Pulmonary artery endothelial cell (primary cell): ENCODE measurements at places on chromosomes 7 and 10. TPM values are rescaled to one million over a fixed set of nuclear protein-coding genes. Genes with fewer than 3 reads are reported as not detected.

DNA sequence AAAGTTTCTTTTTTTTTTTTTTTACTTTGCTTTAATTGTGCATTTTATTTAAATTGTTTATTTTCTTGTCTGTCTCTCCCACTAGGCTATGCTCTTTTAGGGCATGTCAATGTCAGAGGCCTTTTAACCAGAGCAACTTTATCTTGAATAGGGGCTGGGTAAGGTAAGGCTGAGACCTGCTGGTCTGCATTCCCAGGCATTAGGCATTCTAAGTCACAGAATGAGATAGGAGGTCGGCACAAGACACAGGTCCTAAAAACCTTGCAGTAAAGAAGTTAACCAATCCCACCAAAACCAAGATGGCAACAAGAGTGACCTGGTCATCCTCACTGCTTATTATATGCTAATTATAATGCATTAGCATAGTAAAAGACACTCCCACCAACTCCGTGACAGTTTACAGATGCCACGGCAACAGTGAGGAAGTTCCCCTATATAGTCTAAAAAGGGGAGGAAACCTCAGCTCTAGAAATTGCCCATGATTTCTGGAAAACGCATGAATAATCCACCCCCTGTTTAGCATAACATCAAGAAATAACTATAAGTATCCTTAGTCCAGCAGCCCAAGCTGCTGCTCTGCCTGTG is 47.0 kb upstream of the FRMD4A start:
- DNase-seq: no peak

PDE6C gene
- not detected in 2 replicates for total RNA-seq

- DNase-seq: no peak
Measured at GRCh38 chr10:116026315-116026714, 246.7 kb downstream of the GFRA1 start.

RHOBTB1 gene
- 29.1 and 38.6 TPM in 2 replicates for total RNA-seq

DNA sequence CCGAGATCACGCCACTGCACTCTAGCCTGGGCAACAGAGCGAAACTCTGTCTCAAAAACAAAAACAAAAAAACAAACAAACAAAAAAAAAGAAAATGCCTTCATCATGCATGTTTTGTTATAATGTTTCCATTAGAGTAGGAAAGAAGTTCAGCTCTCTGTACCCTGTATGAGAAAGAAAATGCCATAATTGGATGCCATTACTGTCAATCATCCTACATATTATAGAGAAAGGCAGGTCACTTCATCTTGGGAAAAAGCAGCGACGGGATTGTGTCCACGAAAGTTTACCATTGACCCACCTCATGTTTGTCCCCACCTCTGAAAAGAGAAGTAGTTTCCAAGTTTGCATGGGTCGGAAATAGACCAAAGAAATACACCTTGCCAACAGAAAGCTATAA is 33.8 kb downstream of the SEC61G start:
- DNase-seq: no peak

CYP3A4 gene
- not detected in 2 replicates for total RNA-seq

GRCh38 chr10:103784089-103784488 is 71.3 kb downstream of the SH3PXD2A start:
- no peak for DNase-seq

GRCh38 chr10:132151951-132152505 is 34.7 kb upstream of the DPYSL4 start:
- DNase-seq: no peak

GPR37 gene
- total RNA-seq: 1.7 and 8.1 TPM in 2 replicates

GRCh38 chr7:98860071-98860470 is 9.7 kb downstream of the TMEM130 start:
- DNase-seq: no peak

- no peak for DNase-seq
Measured at GRCh38 chr7:143379611-143380259, 1.4 kb upstream of the ZYX start.

THSD7A gene
- total RNA-seq: 18.8 and 30.5 TPM in 2 replicates

- DNase-seq: no peak
Measured at GRCh38 chr7:90763108-90763507, 167.0 kb downstream of the CDK14 start.

DNA sequence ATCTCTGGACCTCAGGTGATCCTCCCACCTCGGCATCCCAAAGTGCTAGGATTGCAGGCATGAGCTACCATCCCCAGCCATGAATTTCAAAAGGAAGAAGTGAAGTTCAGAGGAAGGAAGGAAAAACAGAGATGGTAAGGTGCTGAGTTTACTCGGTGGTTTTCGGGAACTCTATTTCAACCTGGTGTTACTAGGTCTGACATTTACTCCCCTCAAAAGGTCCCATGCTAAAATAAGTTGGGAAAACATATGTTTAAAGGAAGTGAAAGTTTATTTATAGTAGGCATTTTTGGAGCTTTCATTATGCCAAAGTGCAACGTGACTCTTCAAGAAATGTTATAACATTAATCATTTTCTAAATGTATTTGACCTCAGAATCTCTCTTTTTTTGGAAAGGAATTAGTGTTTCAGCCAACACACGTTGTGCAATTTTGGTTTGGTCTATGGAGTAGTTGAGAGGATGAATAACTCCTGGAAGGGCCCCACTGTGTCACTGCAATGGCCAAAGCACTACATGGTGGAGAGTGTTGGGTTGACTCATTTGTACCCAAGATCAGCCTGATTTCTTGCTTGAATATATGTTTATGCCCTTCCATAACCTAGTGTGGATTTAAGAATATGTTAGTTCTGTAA is 114.7 kb upstream of the FAM171A1 start:
- no peak for DNase-seq

DNA sequence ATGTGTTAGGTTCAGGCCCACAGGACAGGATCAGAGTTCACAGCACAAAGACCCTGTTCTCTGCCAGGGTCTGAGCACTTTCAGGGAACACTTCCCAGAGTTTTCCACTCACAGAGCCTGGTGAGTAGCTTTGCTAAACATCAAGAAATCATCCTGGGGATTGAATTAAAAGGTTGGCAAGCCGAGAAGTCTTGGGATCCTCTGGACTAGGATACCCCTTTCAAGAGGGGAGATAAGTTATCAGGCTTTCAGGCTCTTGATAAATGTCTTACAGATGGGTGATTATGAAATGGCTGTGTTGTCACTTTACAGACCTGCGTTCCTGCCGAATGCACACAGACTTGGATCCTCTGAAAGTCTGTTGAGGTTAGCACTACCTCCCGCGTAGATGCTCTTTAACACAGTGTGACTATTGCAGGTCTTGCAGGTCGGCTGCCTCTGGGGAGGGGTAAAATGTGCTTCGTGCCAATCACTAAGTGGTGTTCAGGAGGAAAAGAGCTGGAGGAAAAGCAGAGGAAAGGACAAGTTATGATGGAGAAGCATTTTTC is 473.5 kb upstream of the AKR1E2 start:
- DNase-seq: no peak

DNA sequence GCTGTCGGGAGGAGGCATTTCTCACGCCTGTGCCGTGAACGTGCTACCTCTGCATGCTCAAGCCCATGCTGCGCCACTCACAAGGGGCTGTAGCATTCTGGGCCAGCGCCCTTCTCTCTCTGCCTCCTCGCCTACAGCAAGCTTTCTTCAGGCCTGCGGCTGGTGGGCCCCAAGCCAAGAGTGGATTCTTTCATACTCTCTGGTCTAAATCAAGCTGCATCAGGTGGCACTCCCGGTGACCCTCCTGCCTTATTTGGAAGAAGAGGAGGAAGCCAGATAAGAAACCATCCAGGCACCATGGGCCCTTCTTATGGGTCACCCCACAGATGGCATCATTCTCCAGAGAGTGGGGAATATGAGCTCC is 86.7 kb upstream of the DUSP5 start:
- DNase-seq: no peak

DNA sequence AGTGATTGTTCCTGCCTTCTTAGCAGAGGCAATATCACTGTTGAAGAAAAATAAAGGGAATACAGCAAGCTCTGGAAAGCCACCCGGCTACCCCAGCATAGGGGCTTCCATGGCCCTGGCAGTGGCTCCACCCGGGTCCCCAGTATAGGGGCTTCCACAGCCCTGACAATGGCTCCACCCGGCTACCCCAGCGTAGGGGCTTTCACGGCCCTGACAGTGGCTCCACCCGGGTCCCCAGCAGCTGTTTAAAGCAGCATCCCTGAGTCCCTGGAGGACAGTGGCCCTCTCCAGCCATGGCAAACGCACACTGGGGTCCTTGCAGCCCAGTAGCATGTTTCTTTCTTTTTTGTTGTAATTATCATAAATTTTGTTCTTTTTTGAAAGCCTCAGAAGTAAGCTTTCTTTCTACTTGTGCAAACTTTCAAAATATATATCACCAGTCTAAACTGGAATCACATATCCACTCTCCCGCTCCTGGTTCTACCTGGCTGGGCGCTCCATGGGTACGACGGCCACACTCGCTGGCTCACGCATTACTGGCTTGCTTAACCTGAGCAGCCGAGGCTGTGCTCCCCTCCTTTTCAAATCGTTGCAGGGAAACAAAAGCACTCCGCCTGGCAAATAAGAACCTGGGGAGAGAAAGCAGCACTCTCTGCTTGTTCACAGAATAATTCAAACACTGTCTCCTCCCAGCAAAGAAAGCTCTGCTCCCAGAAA is 62.1 kb downstream of the TCERG1L start:
- no peak for DNase-seq

GRCh38 chr10:15570738-15571339 is 148.9 kb downstream of the ITGA8 start:
- DNase-seq: no peak

SPDYE1 gene
- total RNA-seq: not detected in 2 replicates

DNA sequence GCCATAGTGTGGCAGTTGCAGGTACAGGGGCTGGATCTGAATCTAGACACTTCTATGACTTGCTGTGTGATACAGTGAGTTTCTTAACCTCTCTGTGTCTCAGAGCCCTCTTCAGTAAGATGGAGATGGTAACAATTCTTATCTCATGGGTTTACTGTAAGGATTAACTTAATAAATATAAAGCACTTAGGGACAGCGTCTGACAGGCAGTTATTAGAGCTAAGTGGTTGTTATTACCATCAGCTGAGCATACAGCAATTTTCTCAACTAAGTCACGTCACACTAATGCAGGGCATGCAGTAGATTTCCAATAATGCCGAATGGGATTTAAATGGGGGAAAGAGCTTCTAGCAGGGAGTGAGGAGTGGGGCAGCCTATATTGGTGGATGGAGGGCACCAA is 162.6 kb downstream of the SH2D4B start:
- no peak for DNase-seq

DNA sequence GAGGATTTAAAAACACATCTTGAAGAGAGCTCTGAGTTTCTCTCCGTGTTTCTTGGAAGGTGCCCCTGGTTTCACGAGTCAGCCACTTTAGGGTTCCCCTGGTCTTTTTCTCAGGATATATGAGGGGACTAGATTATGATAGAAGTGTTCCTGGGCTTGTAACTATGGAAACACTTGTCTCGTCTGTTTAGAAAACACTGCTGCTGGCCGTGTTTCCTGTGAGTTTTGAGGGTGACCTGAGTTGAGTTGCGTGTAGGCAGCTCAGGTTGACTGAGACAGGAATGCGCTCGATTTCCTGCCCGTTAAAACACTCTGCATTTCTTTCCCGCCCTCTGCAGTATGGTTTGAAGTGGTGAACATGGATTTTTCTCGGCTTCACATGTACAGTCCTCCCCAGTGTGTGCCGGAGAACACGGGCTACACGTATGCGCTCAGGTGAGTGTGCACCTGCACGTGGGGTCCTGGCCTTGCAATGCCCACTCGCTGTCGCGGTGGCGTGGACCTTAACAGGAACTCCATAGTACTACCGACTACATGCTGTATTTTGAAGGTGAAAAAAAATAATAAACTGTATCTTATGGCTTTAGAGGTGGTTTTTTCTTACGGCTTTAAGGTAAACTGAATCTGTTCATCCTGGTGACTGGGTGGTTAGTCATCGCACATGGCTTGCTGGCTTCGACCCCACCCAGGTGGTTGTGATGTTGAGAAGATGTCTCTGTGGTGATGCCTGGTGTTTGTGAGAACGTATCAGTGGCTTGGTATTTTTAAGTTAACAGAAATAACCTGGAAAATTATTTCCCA is at the start of gene SUN1:
Gene SUN1 (plus strand): TSS at position 310 of the 801 bp plus-strand sequence. CDS start 49 bp downstream, at position 359.
- peak; percentile 80 for DNase-seq

MMP21 gene
- total RNA-seq: 0.07 TPM in 1 of 2 replicates, not detected in the other

GBX1 gene
- total RNA-seq: not detected in 2 replicates

ZNF853 gene
- 0.39 and 0.79 TPM in 2 replicates for total RNA-seq

STRIP2 gene
- total RNA-seq: 6.6 and 17.8 TPM in 2 replicates

GRCh38 chr7:117014099-117014656 is 60.9 kb downstream of the ST7 start:
- no peak for DNase-seq

GRCh38 chr10:31698181-31698830 is 230.3 kb downstream of the ARHGAP12 start:
- DNase-seq: peak; percentile 63

NCF1 gene
- not detected in 2 replicates for total RNA-seq

DNA sequence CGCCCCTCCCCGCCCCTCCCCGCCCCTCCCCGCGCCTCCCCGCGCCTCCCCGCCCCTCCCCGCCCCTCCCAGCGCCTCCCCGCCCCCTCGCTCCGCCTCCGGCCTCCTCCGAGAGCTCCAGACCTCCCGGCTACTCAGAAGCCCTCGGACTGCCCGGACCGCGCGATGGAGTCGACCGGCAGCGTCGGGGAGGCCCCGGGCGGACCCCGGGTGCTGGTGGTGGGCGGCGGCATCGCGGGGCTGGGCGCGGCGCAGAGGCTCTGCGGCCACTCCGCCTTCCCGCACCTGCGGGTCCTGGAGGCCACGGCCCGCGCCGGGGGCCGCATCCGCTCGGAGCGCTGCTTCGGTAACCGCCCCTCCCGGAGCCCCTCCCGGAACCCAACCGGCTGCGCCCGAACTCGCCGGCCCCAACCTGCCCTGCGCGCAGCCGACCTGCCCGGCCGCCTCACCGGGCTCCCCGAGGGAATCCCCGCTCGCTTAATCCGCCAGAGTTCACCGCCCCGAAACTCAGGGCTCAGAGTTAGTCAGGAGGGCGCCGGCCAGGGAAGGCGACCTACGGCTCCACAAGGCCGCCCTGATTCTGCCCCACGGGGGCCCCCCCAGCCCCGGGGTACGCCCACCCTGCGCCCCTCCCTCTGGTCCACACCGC is at the start of gene PAOX:
Gene PAOX (plus strand): TSS at position 111 of the 649 bp plus-strand sequence. CDS start 55 bp downstream, at position 166.
- no peak for DNase-seq

GRCh38 chr10:102965311-102965851 is 47.3 kb downstream of the CNNM2 start:
- no peak for DNase-seq

DNA sequence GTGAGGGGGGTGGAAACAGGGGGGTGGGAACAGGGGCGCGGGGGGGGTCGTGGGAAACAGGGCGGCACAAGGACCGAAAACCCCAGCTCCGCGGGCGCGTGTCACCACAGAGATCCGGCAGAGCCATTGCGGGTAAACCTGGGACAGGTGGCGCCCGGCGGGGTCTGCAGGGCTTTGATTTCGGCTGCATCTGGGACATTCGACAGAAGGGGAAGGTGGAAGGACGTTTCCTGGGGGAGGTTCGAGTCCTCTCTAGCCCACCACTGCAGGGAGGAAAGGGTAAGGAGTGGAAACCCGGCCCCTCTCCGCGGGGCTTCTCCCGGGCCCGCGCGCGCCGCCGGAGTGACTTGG is 7.5 kb downstream of the NKX2-3 start:
- DNase-seq: no peak

DNA sequence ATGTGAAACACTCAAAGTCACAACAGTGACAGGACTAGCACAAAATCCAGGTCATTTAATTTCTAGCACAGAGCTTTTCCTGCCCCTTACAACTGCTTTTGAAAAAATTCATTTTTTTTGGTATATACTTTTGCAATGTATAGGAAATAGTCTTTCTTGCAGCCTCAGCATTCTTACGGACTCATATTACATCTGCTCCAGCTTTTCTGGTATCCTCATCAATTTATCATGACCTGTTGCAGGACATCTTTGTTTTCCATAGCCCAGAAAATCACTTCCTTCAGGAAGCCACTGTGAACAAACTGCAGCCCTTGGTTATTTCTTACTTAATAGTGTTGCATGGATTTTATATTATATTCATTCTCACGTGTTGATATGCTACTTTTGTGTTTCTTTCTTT is 347.9 kb upstream of the MTPN start:
- no peak for DNase-seq
